Caki2 (cell line): ENCODE measurements at places on chromosomes 2 and 18. TPM values are rescaled to one million over a fixed set of nuclear protein-coding genes. Genes with fewer than 3 reads are reported as not detected.

DNA sequence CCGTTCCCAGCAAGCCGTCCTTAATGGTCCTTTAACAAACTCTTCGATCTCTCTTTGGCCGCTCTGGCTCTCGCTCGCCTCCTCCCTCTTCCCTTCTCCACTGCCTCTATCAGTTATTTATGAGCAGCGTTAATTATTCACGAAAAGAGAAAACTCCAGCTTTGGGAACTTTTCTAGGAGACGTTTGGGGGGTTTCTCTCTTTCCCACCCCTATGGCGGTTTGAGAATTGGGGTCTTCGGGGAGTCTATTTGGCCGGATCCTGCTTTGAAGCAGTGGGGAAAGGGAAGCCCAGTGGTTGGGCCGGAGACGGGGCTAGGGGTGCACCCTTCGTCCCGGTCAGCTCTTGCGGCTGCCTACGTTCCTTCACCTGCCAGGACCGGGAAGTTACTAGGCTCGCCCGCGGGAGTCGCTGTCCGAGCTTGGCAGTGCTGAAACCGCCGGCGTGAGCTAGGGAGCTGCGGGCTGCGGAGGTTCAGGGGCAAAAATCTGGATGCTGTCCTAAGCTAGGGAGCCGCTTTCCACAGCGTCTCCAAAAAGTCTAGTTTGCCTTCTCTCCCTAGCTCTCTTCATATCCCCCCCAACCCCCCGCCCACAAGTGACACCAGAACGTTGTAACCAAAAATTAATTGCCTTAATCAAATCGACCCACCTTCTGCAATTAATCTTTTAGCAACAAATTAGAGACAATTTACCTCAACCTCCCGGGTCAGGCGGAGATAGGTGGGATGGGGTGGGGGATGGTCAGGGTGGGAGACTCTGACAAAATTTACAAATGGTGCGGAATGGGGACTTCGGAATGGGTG lies 8.9 kb upstream of the SKOR2 start:
- no peak for DNase-seq

DNA sequence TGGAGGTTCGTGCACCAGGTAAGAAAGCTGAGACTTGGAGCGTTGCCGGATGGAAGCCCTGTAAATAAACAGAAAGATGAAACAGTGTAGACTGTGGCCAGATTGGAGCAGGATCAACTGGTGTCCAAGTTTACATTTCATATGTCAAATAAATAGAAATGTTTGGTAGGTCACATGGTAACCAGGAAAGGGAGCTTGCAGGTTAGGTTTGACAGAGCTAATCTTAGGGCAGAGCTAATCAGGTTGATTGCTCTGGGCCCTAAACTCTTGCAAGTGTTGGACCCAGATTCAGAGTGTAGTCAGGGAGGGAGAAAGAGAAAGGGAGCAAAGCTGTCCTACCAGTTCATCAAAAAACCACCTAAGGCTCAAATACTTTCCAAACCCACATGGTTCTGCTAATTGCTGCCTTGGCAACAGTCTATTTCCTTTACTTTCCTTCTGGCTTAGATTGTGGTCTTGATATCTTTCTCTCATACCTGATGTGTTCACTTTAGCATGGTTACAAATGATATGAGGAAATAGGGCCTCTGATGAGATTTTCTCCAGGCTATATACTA lies 63.2 kb downstream of the G6PC2 start:
- no peak for DNase-seq

GRCh38 chr2:108923019-108923700 lies 65.9 kb downstream of the EDAR start:
- DNase-seq: no peak

GRCh38 chr2:40038646-40039045 lies 259.6 kb upstream of the THUMPD2 start:
- DNase-seq: no peak

GRCh38 chr18:44452346-44452745 lies 228.3 kb upstream of the SETBP1 start:
- no peak for DNase-seq

GRCh38 chr2:223811757-223812156 lies 25.6 kb downstream of the AP1S3 start:
- no peak for DNase-seq

DNA sequence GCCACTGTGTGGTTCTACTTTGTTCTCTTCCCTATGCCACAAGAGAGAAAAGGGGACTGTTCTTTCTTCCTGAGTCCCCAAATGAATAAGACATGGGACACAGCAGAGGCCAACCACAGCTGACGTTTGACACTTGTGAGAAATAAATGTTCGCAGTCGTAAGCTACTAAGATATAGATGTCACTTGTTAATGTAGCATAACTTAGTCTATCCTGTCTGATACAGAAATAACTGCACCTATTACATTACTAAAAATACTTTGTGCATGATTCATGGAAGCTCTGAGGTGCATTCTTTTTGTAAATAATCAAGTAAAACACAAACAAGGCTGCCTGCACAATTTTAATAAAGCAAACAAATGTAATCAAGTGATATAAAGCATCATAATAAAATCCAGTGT lies 148.8 kb downstream of the NBAS start:
- no peak for DNase-seq

- DNase-seq: no peak
Measured at GRCh38 chr2:162245061-162245460, 1.8 kb upstream of the FAP start.

GRCh38 chr18:38884050-38884449 lies 1318.5 kb upstream of the CELF4 start:
- no peak for DNase-seq

DNA sequence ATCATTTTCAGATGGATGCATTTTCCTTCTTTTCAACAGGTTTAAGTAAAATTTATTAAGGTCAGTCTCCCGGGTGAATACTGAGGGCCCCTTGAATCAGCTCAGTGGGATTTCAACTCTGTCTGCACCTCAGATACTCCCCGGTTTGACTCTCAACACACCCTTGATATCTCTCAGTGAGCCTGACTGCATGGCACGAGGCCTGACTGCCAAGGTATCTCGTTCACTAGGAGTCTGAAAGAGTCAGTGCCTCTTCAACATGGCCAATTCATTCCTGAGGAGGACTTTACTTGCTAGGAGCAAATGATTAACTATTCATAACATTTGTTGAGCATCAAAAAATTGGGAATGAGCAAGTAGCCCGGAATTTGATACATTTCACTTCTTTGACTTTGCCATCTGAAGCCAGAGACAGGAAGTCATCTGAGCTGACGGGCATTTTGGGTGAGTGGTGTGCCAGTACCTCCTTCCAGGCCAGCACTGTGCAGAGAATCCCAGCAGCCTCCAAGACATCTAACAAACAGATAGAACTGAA lies 81.0 kb downstream of the VAPA start:
- DNase-seq: no peak

DNA sequence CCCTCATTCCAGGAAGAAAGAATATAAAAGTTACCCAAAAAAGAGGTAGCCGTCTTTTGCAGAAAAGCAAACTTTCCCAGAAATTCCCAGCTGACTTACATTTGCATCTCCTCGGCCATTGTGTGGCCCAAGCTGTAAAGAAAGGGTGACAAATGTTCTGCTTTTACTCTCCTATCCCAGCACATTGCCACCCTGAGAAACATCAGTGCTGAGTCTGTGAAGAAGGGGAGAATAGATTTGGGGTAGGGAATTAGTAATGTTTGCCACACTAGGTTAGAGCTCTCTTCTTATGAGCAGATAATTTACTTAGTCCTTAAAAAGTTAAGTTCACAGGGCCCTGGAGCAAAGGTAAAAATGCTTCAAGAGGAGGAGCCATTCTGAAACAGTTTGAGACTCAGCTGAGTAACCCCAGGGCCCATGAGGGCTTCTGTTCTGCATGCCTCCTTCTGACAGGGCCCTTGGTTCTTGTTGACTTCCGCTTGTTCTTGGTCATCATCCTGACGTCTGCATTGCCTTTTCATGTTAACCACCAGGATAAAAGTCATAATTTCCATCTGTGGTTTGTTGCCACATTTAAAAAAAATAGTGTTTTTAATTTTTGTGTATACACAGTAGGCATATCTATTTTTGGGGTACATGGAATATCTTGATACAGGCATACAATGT lies 550.7 kb downstream of the RNF144A start:
- DNase-seq: no peak

GRCh38 chr18:55400081-55400480 lies 187.9 kb downstream of the TCF4 start:
- no peak for DNase-seq

DNA sequence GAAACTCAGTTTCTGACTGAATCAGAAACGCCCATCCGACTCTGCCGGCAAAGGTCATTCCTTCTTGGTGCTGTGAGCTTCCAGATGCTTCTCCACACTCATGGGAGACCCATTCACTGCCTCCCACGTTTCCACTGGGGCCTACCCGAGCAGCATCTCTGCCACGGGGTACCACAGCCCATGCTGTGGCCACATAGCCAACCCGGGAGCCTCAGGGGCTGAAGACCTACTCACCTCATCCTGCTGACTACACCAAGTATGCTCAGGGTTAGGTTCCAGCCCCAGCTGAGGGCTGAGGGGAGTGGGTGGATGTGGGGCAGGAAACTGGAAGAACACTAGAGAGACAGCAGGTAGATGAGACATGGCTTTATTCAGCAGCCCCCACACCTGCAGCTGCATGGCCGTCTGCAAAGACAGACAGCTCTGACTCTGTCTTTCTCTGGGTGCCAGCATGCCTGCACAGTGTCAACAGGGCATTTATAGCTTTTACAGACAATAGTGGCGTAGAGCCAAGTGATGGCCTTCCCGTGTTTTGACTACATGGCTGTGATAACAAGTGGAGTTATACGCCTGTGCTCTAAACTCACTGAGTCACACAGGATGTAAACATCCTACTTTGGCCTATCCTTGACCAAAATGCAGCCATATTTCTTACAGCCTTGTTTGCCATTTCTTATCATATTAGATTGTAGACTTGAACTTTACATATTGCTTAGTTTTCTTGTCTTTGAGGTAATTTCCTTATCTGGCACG lies 16.5 kb upstream of the KLHL23 start:
- no peak for DNase-seq

GRCh38 chr2:71548646-71549425 lies 95.5 kb downstream of the DYSF start:
- peak; percentile 54 for DNase-seq

DNA sequence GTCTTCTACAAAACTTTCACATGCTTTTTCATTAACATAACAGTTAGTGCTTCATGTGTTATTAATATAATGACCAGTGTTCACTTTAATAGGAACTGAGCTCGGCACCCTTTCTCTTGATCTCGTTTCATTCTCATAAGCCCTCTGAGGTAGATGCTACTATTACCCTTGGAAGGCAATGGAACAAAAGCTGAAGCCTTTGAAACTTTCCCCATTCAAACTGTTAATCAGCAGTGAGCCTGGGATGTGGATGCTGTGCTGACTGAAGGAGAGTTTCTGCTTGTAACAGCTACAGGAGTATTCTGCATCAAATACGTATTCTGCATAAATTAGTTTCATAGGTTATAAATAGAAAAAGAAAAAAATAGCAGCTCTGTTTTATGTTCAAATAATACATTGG lies 904.0 kb upstream of the CDH2 start:
- DNase-seq: no peak

DNA sequence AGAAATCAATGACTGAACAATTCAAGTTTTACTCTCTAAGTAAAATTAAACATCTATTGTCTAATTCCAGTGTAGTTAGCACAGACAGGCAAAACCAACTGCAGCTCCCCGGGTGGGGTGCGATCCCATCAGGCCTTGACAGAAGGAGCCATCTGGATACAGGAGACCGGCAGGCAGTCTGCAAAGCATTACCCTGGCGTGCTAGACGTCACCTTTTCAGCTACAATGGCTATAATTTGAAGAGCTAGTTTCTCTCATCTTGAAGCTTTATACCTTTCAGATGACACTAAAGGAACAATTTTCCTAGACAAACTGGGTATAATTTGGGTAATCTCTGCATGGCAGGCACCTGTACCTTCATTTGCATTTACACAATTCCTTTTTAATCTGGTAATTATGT lies 761.5 kb upstream of the SOX11 start:
- no peak for DNase-seq

GRCh38 chr18:22579271-22579670 lies 161.6 kb upstream of the CTAGE1 start:
- no peak for DNase-seq

DNA sequence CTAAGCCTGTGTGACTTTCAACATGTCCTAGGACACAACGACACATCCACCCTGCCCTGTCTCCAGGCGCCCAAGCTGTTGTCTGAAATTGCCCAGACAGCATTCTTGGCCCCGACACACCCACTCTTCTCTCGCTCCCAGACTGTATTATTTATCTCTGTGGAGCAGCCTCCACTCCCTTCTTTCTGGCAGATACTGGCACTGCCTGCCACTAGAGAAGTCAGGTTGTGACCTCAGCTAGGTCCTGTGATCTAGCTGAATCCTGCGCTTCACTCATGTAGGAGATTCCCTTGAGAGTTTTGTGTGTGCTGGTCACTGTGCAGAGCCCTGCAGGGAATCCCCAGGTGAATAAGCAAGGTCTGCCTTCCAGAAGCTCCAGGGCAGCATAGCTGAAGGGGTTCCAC lies 77.1 kb upstream of the TNP1 start:
- DNase-seq: no peak

DNA sequence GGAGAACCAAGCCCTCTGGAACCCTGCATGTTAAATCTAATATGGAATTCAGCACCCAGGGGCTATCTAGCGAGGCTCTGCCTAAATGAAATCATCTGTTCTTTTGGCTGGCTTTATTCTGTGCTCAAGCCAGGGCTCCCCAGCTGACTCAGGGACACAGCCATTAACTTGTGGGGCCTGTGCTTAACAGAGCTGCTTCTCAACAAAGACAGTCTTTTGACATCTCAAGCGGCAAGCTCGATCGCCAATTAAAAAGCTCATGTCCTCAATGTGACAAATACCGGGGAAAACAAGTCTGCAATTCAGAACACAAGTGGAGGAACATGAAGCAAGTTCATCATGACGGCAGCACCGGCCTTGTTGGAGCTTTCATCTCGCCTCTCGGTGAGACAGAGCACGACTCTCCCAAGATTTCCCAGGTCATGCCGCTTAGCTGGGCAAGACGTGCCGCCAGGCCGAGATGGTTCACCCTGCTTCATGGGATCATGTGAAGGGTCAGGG lies 64.9 kb downstream of the KLHL29 start:
- DNase-seq: no peak

DNA sequence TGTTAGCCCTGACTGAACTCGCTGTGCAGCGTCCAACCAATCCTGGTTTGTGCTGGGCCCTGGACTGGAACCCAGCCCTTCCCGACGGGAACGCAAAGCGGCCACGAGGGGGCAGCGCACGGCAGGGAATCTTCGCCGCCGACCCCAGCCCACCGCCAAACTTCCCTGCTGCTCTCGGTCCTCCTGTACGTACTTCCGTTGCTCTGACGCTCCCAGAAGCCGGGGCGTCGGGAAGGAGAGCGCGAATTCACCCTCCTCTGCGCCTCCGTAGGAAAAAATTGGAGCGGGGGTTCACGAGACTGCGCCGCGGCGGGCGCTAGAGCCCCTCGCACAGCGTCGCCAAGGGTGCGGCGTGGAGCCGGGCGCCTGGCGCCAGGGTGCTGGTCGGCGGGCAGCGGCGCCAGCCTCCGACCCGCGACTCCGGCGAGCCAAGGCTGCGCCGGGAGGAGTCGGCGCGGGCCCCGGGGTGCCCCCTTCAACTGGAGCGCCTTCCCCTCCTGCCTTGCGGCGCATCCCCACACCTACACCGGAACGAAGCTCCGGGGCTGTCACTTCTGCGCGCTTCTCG lies 873 bp upstream of the SH3RF3 start:
- DNase-seq: peak; percentile 75

Gene GNAL
- 3.5 and 10.6 TPM in 2 replicates for total RNA-seq

Gene CD8B
- not detected in 2 replicates for total RNA-seq

Gene UGT1A4
- total RNA-seq: 0.10 and 3.3 TPM in 2 replicates

Gene PARD3B
- 3.2 and 3.8 TPM in 2 replicates for total RNA-seq

Gene AOX1
- total RNA-seq: 0.14 TPM in 1 of 2 replicates, not detected in the other

Gene LHCGR
- not detected in 2 replicates for total RNA-seq

Gene MFSD2B
- total RNA-seq: not detected in 2 replicates

Gene TMEM169
- total RNA-seq: 5.5 and 8.3 TPM in 2 replicates

Gene RTTN
- total RNA-seq: 1.1 and 1.7 TPM in 2 replicates

Gene GATA6
- 6.7 and 8.4 TPM in 2 replicates for total RNA-seq

Gene FBLN7
- total RNA-seq: 8.1 and 13.6 TPM in 2 replicates

Gene NABP1
- 13.9 and 18.7 TPM in 2 replicates for total RNA-seq
